ENCODE measurements at places on chromosomes 6 and 20.

DNA sequence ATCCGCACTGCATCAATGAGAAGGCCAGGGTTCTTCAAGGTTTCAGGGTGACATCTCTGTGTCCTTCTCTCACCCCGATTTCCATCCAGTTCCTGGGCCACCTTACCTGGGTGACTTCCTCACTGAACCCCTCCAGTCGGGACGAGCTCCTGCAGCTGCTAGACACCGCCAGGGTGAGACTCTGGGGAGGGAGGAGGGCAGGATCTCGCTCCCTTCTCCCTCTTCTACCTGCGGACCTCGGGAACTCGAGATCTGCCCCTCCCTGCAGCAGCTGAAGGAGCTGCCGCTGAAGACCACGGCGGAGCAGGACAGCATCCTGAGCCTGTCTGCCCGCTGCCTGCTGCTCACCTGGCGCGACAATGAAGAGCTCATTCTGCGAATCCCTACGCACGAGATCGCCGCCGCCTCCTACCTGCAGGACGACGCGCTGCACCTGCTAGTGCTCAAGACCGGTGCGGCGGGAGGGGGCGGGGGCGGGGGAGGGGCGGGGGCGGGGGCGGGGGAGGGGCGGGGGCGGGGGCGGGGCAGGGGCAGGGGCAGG, 7.5 kb downstream of the CCM2L start:
- H3K27ac ChIP-seq: no peak overlapping the region
- H3K36me3 ChIP-seq: no peaks in the 10 kb centered on the region
- DNase-seq: peak; percentile 79

GRCh38 chr20:45970646-45971424, 1.2 kb downstream of the ZNF335 start:
- peaks cover 48% of the 10 kb centered on the region for H3K4me1 ChIP-seq
- H3K36me3 ChIP-seq: peaks cover 37% of the 10 kb centered on the region
- no peaks in the 10 kb centered on the region for H3K27me3 ChIP-seq
- peak overlapping the region; percentile 83 for H3K4me3 ChIP-seq
- peak overlapping the region; percentile 94 for H3K27ac ChIP-seq

GRCh38 chr6:146090474-146090873, 61.6 kb downstream of the GRM1 start:
- no peaks in the 10 kb centered on the region for H3K36me3 ChIP-seq
- no peaks in the 10 kb centered on the region for H3K4me1 ChIP-seq
- no peaks in the 10 kb centered on the region for H3K27me3 ChIP-seq
- no peak overlapping the region for H3K27ac ChIP-seq
- DNase-seq: no peak
- H3K4me3 ChIP-seq: no peak overlapping the region

- no peaks in the 10 kb centered on the region for H3K27me3 ChIP-seq
- H3K27ac ChIP-seq: no peak overlapping the region
- H3K4me3 ChIP-seq: no peak overlapping the region
- DNase-seq: no peak
These were observed 286.2 kb downstream of the ESR1 start for GRCh38 chr6:152093711-152094110.

- H3K27ac ChIP-seq: no peak overlapping the region
- no peak overlapping the region for H3K4me3 ChIP-seq
- no peaks in the 10 kb centered on the region for H3K27me3 ChIP-seq
- no peaks in the 10 kb centered on the region for H3K4me1 ChIP-seq
- H3K36me3 ChIP-seq: no peaks in the 10 kb centered on the region
These were observed 76.1 kb upstream of the TRDN start for GRCh38 chr6:123712831-123713230.

GRCh38 chr6:79895382-79896074, 51.8 kb downstream of the ELOVL4 start:
- no peaks in the 10 kb centered on the region for H3K27me3 ChIP-seq
- no peak overlapping the region for H3K27ac ChIP-seq
- no peaks in the 10 kb centered on the region for H3K36me3 ChIP-seq
- no peaks in the 10 kb centered on the region for H3K4me1 ChIP-seq
- no peak for DNase-seq

DNA sequence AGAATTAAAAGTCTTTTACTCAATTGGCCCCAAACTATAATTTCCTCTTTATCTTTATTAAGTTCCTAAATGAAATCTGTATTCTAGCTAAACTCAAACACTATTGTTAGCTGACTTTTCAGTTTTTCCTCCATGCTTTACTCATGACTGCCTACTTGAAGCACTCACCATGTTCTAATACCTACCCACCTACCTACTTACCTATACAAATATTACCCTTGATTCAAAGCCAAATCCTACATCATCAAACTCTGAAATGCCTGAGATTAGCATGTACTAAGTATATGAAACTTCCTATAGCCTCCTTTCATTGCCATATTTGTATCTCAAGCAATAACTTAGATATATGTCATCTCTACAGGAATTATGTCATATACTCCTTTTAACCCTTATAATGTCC, 259.7 kb downstream of the HDGFL1 start:
- H3K4me3 ChIP-seq: no peak overlapping the region
- no peak overlapping the region for H3K27ac ChIP-seq
- H3K4me1 ChIP-seq: no peaks in the 10 kb centered on the region
- no peaks in the 10 kb centered on the region for H3K36me3 ChIP-seq
- no peaks in the 10 kb centered on the region for H3K27me3 ChIP-seq

- peaks cover 89% of the 10 kb centered on the region for H3K36me3 ChIP-seq
- no peak overlapping the region for H3K4me3 ChIP-seq
- DNase-seq: no peak
- H3K27me3 ChIP-seq: no peaks in the 10 kb centered on the region
- H3K27ac ChIP-seq: no peak overlapping the region
These were observed 7.6 kb downstream of the ACAT2 start for GRCh38 chr6:159769470-159769869.

DNA sequence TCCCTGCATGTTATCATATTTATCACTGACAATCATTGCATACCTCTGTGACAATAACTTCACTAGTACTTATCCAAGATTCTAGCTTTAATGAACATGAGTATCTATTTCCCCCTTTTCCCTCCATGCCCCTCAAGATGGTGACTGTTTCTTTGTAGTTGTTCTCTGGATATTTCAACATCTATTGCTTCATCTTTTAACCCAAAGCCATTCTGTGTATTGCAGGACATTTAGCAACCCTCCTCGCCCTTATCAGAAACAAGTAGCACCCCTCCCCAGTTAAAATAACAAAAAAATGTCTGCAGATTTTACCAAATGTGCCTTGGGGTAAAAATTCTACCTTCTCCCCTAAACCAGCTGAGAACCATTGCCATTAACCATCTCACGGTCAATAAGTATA, 979.8 kb upstream of the MANEA start:
- no peak overlapping the region for H3K27ac ChIP-seq
- H3K4me3 ChIP-seq: no peak overlapping the region
- no peaks in the 10 kb centered on the region for H3K4me1 ChIP-seq
- H3K36me3 ChIP-seq: no peaks in the 10 kb centered on the region

- DNase-seq: peak; percentile 74
- no peaks in the 10 kb centered on the region for H3K27me3 ChIP-seq
- H3K4me3 ChIP-seq: no peak overlapping the region
- H3K4me1 ChIP-seq: no peaks in the 10 kb centered on the region
- no peak overlapping the region for H3K27ac ChIP-seq
- no peaks in the 10 kb centered on the region for H3K36me3 ChIP-seq
These were observed 60.2 kb upstream of the RALY start for GRCh38 chr20:33933469-33933909.

GRCh38 chr6:137403855-137404254, 90.3 kb downstream of the OLIG3 start:
- H3K36me3 ChIP-seq: no peaks in the 10 kb centered on the region
- H3K27me3 ChIP-seq: no peaks in the 10 kb centered on the region
- no peak overlapping the region for H3K4me3 ChIP-seq
- H3K27ac ChIP-seq: no peak overlapping the region
- no peak for DNase-seq

- H3K4me1 ChIP-seq: no peaks in the 10 kb centered on the region
- DNase-seq: no peak
- H3K27me3 ChIP-seq: no peaks in the 10 kb centered on the region
- no peak overlapping the region for H3K27ac ChIP-seq
These were observed 167.4 kb upstream of the OLIG3 start for GRCh38 chr6:137661601-137662000.

- H3K4me3 ChIP-seq: no peak overlapping the region
- no peak for DNase-seq
- H3K36me3 ChIP-seq: no peaks in the 10 kb centered on the region
- H3K4me1 ChIP-seq: no peaks in the 10 kb centered on the region
- H3K27me3 ChIP-seq: no peaks in the 10 kb centered on the region
These were observed 16.2 kb upstream of the RSPO3 start for GRCh38 chr6:127102299-127102698.

All from spleen (tissue), 13 donors.